ENCODE measurements at places on chromosomes 3 and 15.

- no peak for DNase-seq
Measured at GRCh38 chr3:28053759-28054158, 187.7 kb upstream of the CMC1 start.

- peak; percentile 99 for DNase-seq
Measured at GRCh38 chr3:55191911-55192775, 264.3 kb upstream of the LRTM1 start.

DNA sequence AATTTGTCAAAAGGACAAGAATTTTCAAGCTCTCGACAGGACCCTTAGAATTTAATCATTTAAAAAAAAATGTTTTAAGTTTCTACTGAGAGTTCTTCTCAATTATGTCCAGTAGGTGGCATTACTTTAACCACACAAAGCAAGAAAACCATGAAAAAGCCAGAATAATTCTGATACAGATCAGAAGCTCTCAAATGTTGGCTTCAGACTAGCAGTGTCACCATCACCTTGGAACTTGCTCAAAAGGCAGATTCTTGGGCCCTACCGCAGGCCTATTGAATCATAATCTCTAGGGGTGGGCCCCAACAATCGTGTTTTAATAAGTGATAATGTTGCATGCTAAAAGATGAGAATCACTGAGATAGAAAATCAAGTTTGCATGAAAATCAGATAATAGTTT lies 99.5 kb upstream of the KCNMB2 start:
- DNase-seq: peak; percentile 49

DNA sequence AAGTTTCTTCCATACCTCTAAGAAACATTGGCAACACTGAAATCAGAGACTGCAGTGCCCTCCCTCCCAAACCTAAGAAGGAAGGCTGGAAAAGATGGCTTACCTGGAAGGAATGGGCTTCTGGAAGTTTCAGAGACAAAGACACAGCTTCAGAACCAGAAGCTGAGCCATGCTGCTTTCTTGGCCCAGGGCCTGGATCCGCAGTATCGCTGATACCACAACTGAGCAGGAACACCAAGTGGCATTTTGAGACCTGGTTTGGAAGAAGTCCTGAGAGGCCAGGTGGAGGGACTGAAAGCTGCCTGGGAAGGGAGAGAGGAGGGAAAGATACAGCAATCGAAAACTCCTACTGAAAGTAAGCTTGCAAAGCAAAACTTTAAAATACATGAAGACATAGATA lies 19.8 kb downstream of the GPR160 start:
- no peak for DNase-seq

DNA sequence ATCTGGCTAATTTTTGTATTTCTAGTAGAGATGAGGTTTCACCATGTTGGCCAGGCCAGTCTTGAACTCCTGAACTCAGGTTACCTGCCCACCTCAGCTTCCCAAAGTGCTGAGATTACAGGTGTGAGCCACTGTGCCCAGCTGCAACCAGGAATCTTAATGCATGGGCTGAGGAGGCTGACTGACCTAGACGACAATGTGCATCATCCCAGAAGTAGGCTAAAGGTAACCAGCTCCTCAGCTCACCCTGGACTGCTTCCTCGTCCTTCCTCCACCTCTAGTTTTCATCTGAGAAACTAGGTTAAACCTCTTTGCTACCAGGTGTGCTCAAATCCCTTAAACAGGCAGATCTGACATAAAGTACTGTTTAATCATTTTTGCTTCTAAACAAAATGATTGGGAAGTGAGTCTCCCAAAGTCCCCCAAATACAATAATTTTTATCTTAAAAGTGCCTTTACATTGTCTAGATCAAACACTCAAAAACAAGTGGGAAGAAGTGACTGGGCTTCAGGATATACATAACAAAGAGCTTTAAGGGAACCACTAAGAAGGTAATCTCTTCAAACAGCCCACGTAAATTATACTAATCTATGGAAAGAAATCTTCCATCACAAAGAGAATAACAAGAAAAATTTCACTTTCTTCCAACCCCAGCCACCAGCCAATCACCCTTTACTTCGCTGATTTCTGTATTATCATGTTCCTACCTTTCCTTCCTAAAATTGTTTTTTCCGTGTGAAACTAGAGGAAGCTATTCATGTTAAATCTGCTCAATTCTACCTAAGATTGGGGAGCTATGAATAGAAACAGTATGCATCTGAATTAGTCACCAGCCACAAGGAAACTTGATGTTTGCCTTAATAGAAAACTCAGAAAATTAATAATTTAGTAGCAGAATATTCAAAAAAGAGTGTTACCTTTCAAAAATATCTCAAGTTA lies 34.7 kb downstream of the IGF2BP2 start:
- no peak for DNase-seq

GRCh38 chr3:155321418-155321817 lies 27.9 kb upstream of the STRIT1 start:
- DNase-seq: no peak

DNA sequence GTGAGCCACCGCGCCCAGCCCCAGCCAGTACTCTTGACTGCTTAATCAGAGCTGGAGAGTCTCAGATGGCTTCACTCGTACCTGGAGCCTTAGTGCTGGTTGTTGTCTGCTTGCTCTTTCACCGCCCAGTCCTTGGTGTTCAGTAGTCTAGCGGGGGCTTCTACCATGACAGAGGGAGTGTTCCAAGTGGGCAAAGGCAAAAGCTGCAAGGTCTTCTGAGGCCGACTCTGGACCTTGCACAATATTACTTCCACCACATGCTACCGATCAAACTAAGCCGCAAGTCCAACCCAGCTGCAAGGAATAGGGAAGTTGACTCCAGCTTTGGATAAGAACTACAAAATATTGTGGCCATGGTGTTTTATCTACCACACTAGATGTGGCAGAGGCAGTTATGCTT lies 6.6 kb downstream of the PARL start:
- DNase-seq: no peak

DNA sequence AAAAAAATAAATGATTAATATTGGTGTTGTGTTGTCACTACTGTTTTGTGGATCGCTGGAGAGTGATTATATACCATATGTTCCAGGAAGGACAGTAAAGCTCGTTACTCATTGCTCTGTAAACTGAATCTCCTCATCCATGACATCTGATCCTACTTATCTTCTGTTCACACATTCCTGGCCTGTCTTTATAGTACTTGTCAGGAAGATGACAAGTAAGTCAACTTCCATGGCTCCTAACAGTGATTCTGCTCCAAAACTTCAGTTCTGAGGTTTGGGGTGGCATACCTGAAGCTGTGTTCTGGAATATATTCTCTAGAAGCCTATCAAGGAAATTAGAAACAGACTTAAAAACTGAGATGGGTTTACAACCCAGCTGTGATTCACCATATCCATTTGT lies 288.9 kb downstream of the ZBBX start:
- DNase-seq: no peak

- no peak for DNase-seq
Measured at GRCh38 chr3:113620091-113620490, 76.4 kb downstream of the USF3 start.

DNA sequence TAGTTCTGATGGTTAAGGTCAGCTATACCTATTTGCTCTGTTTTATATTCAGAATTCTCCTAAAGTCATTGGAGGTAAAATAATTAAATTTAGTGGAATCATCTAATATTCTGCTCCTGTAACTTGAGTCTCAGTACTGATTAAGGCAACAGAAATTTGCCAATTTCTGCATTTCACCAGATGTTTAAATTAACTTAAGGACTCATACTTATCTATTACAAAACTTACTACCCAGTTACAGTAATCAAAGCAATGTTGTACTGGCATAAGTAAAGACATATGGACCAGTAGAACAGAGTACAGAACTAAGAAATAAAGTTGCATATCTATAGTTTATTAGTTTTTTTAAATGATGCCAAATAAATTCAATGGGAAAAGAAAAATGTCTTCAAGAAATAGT lies 1043.8 kb downstream of the OTOL1 start:
- DNase-seq: no peak

GRCh38 chr3:93969443-93969842 lies 4.3 kb downstream of the PROS1 start:
- no peak for DNase-seq

GRCh38 chr15:22227411-22228100 lies 147.2 kb downstream of the OR4M2 start:
- no peak for DNase-seq

- DNase-seq: no peak
Measured at GRCh38 chr3:122468896-122469533, 45.7 kb downstream of the KPNA1 start.

- DNase-seq: no peak
Measured at GRCh38 chr15:74994236-74994635, 1.1 kb upstream of the SCAMP5 start.

DNA sequence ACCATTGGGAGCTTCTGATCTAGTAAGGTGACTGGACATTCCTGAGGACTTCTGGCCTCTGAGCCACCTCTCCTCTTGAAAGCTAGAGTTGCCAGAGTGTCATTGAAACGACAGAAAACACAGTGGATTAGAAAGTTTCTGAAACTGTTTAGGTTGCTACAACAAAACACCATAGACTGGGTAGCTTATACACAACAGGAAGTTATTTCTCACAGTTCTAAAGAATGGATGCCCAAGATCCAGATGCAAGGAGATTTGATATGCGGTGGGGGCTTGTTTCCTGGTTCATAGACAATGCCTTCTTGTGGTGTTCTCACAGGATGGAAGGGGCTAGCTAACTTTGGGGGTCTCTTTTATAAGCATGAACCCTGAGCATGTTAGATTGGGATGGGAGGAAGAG lies 43.3 kb upstream of the ZNF385D start:
- no peak for DNase-seq

DNA sequence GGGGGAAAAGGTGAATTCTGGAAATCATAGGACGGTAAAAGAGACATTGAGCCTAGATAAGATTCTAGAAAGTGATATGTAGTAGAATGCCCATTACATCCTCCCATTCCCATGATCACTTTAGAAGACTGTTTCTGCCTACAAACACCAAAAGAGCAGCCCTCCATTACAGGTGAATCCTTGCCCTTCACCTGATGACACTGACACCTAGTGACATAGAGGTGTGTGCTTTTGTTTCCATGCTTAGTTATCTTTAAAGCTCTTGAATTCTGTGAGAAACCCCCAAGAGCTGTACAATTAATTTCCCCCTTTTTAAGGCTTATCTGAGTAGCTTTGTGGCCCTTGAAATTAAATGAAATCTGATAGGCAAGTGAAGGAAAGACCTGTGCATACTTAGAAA lies 8.3 kb upstream of the BBX start:
- no peak for DNase-seq

GRCh38 chr3:63791974-63792373 lies 27.1 kb upstream of the C3orf49 start:
- DNase-seq: peak; percentile 35

DNA sequence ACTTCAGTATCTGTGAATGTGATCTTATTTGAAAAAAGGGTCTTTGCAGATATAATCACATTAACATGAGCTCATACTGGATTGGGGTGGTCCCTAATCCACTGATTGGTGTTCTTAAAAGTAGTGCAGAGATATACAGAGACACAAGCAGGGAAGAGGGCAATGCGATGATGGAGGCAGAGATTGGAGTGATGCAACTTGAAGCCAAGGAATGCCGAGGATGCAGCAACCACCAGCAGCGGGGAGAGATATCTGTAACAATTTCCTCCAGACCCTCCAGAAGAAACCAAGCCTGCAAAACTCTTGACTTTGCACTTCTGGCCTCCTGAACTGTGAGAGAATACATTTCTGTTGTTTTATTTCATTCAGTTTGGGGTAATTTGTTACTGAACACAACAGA lies 171.0 kb upstream of the MBNL1 start:
- DNase-seq: no peak

DNA sequence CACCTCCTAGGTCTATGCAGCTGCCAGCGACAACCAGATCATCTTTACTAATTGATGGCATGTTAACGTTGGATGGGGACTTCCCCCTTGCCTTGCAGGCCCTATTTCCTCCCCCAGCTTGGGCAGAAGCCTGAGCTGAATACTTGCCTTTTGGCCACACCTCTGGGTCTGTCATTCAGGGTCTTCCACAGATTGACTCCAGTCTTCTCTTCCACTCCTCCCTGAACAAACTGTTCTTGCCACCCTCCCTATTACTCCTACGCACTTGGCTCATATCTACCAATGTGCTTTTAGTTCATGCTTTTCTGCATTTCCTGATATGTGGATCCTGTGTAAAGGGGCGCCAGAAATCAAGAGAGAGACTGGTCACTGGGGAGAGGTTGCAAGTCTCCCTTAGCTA lies 73.5 kb downstream of the DNASE1L3 start:
- no peak for DNase-seq

GRCh38 chr3:184874709-184875644 lies 63.0 kb downstream of the VPS8 start:
- DNase-seq: no peak

DNA sequence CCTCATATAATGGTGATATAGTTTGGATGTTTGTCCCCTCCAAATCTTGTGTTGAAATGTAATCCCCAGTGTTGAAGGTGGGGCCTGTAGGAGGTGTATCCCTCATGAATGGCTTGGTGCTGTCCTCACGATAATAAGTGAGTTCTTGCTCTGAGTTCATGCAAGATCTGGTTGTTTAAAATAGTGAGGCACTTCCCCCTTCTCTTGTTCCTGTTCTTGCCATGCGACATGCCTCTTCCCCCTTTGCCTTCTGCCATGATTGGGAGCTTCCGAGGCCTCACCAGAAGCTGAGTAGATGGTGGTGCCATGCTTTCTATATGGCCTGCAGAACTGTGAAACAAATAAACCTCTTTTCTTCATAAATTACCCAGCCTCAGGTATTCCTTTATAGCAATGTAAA lies 39.2 kb downstream of the REC114 start:
- DNase-seq: no peak

DNA sequence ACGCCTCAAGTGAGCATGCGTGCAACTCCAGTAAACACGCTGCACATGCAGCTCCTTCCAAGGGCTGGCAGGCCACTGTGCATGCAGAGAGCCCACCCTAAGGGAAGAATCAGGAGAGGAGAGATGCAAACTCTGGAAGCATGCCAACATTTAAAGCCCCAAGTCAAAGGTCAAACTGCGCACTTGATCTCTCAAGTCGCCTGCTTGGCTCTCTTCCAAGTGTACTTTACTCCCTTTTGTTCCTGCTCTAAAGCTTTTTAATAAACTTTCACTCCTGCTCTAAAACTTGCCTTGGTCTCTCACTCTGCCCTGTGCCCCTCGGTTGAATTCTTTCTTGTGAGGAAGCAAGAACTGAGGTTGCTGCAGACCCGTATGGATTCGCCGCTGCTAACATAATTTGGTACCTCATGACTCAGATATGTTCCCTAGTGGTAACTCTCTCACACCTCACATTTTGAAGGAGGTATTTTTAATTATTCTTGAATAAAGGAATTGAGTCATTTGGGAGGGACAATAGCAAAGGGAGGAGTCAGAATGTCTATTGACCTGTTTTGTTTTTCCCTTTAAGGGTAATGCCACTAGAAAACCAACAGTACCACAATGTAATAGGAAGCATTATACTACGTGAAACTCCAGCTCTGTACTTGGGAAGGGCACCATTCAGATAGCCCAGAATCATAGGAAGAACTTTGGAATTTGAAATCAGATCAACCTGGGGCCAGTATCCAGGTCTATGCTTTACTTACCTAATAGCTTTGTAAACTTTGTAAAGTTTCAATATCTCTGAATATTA lies 19.6 kb upstream of the DGKG start:
- DNase-seq: no peak

DNA sequence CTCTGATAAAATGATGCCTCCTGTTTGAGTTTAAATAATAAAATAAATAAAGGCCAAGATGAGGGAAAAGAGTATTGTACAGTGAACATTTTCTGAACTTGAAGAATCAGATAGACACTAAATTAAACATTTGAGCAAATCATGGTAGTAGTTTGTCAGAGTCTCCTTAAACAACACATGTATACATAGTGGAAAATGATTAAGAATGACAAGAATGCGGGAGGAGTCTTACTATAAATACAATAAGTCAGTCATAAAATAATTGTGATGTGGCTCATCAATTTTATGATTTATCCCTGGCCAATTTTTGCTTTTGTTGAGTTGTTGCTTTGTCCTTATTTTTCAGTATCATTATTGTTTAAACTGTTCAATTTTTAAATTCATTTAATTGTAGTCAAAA lies 158.0 kb upstream of the TMC3 start:
- no peak for DNase-seq

All from BJ (cell line).